ENCODE measurements at places on chromosomes 4 and X.
A peak's percentile ranks its signal among the peaks of the same experiment; 100 is the strongest.

- DNase-seq, result no peak
Observed at GRCh38 chr4:8646296-8647093, 53.9 kb downstream of the CPZ start.

DNA sequence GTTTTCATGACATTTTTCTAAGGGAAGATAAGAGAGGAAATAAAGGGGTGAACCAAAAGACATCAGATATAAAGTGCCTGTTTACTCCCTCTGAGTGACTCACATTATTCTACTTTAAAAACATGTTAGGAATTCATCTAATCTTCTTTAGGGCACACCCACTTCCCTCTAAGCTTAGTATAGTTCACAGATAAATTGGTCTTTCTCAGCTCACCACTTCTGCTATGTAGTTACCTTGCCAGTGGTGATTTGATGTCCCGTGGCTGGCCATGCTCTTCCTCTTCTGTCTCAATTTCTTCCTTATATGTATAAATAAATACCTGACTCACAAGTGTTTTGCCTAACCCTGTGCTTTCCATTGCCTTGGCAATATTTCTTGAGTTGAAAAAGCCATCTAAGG lies 96.8 kb downstream of the PDLIM5 start:
- no peak for DNase-seq

DNA sequence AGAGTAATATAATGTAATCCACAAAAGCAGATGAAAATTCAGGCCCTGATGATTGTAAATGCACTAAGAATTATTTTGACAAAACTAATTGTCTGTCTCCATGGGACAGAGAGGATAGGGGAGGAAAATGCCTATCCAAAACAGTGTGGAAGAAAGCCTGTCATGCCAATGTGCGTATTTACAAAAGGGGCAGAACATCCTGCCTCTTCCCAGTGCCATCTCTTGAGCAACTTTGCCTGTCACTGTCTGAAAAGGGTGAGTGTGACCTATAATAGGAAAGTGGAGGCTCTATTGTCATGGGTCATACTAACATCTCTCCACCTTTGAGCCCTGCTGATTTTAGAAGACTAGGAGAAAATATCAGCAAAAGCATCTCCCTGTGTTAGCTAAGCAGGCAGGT lies 264.1 kb downstream of the UNC5C start:
- DNase-seq, result no peak

- DNase-seq, result no peak
Observed at GRCh38 chrX:41110801-41111625, 25.8 kb downstream of the USP9X start.

DNA sequence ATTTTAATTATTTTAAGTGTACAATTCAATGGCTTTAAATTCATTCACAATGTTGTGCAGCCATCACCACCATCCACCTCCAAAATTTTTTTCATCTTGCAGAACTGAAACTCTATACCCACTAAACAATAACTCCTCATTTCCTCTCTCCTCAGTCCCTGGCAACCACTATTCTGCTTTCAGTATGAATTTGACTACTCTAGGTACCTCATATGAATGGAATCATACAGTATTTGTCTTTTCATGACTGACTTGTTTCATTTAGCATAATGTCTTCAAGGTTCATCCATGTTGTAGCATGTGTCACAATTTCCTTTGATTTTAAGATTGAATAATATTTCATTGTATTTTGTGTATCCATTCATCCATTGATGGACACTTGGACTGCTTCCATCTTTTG lies 46.9 kb downstream of the KIF4A start:
- DNase-seq, result no peak

GRCh38 chr4:183550345-183551093 lies 45.7 kb downstream of the ING2 start:
- DNase-seq, result no peak

DNA sequence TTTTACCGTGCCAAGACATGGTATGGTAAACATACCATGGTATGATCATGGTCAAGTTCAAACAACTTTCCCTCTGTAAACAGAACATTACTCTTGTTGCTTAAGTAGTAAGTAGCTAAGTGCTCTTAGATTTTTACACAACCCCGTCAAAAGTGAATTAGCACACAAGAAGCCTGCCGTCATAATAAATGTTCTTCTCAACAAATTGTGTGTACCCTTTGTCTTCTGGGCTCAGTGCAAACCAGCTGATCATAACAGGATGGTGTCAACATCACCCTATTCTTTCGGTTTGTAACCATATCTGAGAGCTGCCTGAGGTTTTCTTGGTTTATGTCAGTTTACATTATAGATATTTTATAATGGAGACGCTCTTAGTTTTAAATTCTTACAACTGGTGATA lies 28.8 kb downstream of the MSL3 start:
- DNase-seq, result no peak

- peak; percentile 64 for DNase-seq
Observed at GRCh38 chr4:139934708-139935195, 219.2 kb downstream of the MAML3 start.

GRCh38 chr4:111013846-111014245 lies 391.0 kb upstream of the PITX2 start:
- no peak for DNase-seq

DNA sequence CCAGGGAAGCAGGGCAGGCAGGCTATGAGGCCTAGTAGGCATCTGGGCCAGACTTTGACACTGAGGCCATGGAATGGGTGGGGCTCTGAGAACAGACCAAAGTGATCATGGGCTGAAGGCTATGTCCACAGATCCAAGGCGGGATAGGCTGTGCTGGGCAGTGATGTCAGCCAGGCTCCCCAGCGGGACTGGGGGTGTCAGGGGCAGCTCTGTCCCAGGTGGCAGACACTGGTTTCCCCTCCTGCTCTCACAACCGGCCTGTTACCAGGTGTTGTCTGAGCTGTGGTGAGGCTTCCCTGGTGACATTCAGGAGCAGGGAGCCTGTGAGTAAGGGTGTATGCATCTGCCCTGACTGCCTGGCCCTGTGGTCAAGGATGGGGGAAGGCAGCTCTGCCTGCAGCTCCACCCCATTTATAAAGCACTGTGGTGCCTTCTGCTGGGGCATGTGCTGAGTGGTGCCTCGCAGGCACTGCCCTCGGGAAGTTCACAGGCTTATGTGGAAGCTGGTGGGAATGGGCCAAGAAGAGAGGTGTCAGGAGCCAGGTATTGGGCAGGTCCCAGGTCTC lies 2.9 kb downstream of the IL9R start:
- no peak for DNase-seq

GRCh38 chrX:78106651-78106986 lies 2.6 kb downstream of the PGK1 start:
- no peak for DNase-seq

GRCh38 chr4:3374667-3375066 lies 67.1 kb upstream of the HGFAC start:
- DNase-seq, result no peak

DNA sequence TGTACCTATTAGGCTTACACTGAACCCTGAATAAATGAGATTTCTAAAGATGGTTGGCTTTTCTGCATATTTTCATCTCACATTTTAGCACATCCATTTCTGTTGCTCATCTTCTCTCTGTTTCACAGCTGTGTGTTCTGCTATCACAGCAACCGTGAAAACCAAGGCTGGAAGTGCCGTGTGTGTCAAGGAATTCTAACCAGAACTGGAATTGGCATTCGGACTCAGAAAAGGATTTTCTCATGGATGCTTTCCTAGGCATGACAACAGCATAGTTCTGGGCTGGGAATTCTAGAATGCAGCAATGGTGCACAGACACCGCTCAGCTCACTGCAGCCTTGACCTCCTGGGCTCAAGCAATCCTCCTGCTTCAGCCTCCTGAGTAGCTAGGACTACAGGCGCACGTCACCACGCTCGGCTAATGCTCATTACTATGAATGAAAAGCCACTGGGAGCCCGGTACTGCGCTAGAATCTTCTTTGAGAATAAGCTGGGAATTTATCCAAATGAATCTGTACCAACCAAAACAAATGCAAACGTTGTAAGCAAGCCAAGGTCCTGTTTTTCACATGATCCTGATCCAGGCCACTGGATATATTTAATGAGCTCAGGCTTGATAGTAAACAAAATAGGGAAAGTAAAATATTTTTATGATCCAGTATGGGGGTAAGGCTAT lies 105.2 kb downstream of the RBM47 start:
- DNase-seq, result no peak

DNA sequence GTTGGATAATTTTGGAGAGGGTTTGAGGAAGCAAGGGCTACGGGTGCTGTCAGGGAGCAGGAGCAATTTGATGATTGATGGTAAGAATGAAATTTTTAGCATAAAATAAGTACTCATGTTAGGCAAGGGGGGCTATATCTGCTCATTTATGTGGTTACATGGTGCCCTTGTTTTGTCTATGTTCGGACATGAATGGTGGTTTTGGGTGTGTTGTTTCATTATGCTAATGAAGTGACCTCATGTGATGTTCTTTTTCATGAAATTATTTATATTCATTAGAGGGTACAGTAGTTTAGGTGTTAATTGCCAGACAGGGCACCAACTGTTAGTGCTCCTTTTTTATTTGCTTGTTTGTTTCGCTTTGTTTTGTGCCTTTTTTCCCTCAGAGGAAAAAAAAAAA lies 29.3 kb downstream of the CEP44 start:
- DNase-seq, result no peak

- DNase-seq, result no peak
Observed at GRCh38 chr4:36432586-36432985, 151.2 kb downstream of the DTHD1 start.

GRCh38 chr4:23327120-23327519 lies 562.7 kb downstream of the PPARGC1A start:
- no peak for DNase-seq

DNA sequence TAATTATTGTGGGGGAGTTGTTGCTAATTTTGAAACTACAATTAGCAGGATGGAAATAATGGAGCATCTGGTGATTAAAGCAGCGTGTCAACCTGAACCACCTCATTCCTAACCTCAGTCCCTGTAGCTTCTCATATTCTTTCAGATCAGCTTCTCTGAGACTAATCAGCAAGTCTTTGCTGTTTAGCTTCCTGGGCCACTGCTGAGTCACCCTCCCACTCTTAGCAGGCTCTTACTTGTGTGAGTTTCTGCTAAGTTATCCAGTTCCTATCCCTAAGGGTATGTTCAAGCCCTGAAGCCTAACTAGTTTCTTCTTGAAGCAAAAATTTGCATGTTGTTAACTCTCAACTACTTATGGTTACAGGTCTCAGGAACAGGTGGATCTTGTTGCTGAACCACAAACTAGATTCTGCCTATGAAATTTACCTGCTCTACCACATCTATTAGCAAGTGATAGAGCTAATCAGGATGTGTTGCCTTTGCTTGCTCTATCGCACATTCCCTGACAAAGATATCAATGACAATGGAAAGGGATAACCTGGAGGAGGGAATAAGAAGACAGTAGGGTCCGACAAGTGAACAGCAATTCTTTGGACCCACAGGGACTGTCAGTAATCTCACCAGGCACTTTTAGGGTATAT lies 134.2 kb downstream of the EIF4E start:
- DNase-seq, result no peak

DNA sequence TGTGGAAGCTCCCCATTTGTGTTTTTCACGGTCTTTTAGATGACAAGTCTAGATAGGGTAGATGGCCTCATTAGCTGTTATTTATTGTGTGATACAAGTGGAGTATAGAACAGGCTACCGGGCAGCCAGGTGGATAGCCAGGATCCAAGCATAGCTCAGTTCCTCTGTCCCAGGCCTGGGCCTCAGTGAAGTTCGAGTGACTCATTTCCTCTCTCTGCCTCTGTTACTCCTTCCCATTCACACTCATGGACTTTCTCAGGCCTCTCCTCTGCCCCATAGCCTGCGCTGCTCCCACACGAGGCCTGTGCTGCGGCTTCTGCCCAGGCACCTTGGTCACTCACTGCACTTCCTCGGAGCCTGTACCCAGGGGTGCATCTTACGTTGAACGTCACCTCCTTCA lies 54.5 kb downstream of the TENM3 start:
- peak; percentile 27 for DNase-seq

- no peak for DNase-seq
Observed at GRCh38 chr4:72110886-72111285, 79.1 kb downstream of the NPFFR2 start.

DNA sequence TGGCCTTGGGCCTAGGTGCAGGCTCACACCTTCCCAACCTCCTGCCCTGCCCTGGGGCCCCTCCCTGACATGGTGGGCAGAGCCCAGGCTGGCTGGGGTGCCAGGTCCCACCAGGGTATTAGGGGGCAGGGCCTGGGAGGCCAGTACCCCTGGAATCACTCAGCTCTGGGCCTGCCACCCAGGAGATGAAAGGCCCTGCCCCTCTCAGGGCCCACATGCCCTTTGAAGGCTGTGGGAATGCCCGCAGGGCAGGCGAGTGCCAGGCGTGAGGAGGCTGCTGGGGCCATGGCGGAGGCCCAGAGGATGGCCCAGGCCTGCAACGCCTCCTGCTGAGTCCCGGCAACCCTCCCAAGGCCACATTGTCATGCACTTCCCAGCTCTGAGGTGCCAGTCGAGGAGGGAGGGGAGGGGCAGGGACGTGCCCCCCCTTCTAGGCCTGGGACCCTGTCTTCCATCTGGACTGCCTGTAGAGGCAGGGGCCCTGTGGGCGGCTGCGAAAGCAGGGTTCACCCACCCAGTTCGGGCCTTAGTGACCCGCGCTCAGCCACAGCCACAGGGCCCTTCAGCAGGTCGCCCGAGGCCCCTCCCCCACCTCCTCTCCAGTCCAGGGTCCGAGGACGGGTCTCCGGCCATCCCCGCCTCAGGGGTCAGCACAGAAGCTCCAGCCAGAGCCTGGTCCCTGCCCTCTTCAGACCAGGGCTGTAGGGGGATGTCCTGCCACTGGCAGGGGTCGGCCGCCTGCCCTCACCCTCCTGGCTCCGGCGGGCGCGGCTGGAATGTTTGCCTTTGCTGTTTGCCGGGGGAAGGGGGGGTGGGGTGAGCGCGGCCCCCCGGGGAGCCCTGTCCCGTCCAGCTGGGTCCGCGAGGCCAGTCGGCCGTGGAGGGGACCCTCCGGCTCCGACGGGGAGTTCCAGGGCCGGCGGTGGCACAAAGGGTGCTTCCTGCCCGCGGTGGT lies 26.7 kb upstream of the FGFR3 start:
- DNase-seq, result no peak

DNA sequence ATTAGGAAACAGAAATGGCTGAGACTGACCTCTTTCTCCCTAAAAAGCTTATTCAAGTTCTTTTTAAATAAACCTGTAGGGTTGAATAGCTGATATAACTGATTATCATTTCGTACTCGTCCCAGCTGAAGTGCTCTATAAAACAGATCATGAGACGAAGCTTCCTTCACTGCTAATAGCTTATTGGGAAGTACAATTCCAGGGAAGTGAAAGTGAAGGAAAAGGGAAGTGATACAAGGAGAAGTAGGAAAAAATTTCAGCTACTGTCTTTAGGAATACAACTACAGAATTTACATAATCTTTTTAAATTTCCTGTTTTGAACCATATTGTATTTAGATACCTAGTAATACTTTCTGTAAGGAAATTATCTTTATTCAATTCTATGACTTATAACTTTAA lies 103.0 kb downstream of the SNCA start:
- no peak for DNase-seq

GRCh38 chr4:13700021-13700857 lies 72.7 kb upstream of the BOD1L1 start:
- no peak for DNase-seq
